Muscle of arm (tissue), 14 donors: ENCODE measurements at places on chromosomes 11 and 22.

DNA sequence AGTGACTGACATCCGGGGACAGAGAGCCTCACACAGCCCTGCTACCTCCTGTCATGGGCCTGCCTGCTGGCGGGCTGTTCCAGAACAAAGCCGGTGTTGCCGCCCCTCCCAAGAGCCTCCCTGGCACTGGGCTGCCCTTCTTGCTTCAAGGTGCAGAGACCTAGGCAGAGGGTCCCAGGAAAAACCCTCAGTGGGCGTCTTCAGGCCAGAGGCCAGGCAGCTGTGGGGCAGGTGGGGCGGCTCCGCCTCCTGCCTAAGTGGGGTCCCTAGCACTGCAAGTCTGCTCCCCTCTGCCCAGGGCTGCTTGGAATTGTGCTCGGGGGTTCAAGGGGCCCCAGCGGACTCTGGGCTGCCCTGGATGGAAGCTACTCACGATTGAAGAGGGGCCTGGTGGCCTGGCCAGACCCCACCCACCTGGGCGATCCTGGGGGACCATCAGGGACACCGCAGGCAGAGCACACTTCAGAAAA lies 20.4 kb upstream of the GNB1L start:
- DNase-seq = no peak

GRCh38 chr11:2940147-2940920 lies 11.1 kb upstream of the PHLDA2 start:
- DNase-seq = no peak

DNA sequence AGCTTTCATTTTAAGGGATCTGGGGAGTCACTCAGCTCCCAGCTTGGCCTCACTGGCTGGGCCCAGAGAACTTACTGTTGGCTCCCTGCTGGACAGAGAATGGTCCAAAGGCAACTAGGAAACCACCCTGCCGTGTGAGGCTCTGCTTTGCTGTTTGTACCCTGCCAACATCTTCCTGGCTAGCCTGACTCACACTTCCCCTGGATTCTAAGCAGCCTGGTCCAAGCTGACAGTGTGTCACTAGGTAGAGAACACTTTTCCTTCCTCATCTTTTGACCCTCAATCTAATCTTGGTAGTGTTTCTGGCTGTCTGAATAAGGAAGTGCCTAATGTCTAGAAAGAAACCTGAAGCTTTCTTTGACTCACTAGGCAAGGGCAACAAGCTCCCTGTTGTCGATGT lies 76.7 kb downstream of the FAR1 start:
- DNase-seq = no peak

GRCh38 chr11:77510095-77510494 lies 36.2 kb upstream of the PAK1 start:
- DNase-seq = no peak

DNA sequence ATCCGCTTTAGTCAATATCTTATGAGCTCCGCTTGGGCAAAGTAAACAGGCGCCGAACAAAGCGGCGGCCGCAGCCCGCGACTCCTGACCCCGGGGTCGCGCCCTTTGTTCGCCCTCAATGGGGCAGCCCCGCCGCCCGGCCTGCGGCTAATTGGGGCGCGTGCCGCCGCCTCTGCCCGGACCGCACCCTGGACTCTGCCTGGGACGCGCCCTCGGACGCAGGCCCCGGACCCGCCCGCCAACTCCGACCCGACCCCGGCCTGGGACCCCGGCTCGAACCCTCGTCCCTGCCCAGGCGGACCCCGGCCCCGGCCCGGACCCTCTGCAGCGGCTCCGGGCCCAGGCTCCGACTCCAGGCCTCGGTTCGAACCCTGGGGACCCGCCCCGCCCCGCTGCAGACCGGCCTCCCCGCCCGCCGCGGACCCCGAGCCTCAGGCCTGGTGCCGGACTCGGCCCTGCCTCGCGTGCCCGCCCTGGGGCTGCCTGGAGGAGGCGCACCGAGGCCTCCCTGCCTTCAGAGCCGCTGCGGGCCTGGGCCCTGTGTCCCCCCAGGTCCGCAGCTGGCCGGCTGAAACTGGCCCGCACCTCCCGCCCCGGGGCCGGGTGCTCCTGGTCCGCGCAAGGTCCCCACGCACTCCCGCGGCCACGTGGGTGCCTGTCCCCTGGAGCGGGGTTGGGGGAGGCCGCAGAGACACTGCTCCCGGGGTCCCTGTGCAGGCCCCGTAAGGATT lies 84.7 kb upstream of the WNT7B start:
- DNase-seq = no peak

DNA sequence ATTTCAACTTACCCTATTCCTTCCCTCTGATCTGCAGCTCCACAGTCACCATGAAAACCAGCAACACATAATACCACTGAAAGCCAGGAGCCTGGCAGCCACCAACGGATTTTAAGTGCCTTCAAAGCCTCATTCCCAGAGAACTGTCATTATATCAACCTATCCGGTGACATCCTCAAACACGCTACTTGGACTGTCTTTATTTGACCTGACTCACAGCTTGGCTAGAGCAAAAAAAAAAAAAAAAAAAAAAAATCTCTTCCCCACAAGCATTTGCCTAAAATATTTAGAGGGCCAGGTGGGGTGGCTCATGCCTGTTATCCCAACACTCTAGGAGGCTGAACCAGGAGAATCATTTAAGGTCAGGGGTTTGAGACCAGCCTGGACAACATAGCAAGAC lies 32.4 kb upstream of the ARHGAP32 start:
- DNase-seq = no peak

DNA sequence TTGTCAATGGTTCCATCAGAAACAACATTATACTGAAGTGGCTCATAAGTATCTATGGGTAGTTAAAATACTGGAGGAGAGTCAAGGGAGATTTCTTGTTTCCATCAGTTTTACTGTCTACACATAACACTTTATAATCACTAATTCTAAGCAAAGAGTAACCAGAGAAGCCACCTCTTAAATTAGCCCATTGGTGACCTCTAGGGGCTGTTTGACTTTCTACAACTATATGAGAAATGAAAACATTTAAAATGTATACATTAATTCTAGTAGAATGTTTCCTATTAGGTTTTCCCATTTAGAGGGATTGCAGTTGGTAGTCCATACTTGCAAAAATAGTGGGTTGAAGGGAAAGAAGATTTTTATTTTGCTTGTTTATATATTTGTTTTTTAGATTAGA lies 504.3 kb downstream of the FAM181B start:
- DNase-seq = peak; percentile 7

GRCh38 chr22:33192156-33192555 lies 134.0 kb upstream of the SYN3 start:
- DNase-seq = no peak

GRCh38 chr11:99325847-99326246 lies 305.1 kb downstream of the CNTN5 start:
- no peak for DNase-seq

- no peak for DNase-seq
Observed at GRCh38 chr11:92632495-92632894, 337.0 kb upstream of the MTNR1B start.

- DNase-seq = no peak
Observed at GRCh38 chr22:16969508-16970327, 38.3 kb downstream of the GAB4 start.

GRCh38 chr11:2825261-2825888 lies 60.2 kb downstream of the CDKN1C start:
- peak; percentile 54 for DNase-seq

- no peak for DNase-seq
Observed at GRCh38 chr11:121892863-121893262, 223.2 kb downstream of the BLID start.

DNA sequence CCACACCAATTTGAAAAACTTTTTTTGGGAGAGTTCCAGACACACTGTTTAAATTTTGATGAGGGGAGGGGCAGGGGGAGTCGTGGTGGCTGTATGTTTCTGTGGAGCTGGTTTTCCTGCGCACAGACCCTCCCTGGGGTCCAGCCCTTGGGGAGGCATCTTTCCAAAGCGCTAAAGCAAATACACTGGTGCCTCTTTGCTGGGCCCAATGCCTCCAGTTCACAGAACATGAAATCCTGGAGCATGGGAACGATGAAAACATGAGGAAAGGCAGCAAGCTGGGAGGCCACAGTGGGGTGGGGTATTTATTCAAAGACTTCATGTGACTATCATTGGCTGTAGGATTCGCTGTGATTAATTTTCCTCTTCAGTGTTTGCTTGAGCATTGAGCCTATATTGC lies 135.3 kb downstream of the CCDC34 start:
- DNase-seq = no peak

DNA sequence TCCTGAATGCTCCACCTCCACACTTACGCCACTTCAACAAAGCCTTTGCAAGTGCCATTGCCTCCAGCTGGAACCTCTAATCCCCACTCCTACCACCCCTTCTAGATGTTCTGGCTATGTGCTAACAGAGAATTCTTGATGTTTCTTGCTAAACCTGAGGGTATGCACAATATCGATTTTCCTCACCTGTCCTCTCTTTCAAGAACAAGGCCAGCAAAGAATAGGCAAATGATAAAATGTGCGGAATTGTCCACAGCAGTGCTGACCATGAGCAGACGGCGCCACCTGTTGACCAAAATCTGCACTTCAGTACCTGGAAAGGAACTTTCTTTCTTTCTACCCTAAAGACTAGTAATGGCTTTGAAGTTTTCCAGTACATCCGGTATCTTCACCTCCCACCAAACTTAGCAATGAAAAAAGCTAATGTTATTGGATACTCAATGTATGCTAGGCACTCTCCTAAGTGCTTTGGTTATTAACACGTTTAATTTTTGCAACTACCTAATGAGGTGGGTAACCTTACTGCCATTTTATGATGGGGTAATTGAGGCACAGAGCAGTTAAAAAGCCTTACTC lies 3.4 kb downstream of the TIMM10 start:
- peak; percentile 71 for DNase-seq

GRCh38 chr11:105857728-105858127 lies 164.3 kb downstream of the MSANTD4 start:
- no peak for DNase-seq

DNA sequence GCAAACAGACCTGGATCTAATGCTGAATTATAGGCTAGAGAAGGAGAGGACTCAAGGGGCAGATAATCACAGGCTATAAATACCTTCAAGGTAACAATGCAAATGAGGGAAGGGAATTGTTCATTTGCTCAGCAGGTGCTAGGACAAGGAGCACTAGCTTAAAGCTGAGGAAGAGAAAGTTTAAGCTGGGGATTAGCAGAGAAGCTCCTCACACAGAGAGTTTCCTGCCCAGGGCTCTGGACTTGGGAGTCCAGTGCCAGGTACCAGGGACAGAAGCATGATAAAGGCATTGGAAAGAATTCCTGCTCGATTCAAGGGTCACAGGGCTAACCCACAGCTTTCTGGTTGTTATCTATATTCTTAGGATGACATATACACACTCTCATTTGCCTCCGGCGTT lies 509.9 kb downstream of the NTM start:
- no peak for DNase-seq

DNA sequence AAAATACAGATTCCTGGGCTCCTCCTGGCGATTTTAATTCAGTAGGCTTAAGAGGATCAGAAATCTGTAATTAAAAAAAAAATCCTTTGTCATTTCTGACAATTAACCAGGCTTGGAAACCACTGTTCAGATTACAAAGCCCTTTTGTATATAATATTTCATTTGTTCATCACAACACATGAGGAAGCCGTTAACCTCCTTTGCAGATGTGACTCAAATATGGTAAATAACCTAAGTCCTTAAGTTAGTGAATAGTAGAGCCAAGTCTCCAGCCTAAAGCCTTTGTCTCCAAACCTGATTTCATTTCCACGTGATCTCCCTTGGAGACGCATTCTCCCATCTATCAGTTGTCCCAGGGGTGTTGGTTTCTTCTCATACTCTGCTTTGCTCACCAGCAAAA lies 67.6 kb downstream of the UBASH3B start:
- DNase-seq = no peak

DNA sequence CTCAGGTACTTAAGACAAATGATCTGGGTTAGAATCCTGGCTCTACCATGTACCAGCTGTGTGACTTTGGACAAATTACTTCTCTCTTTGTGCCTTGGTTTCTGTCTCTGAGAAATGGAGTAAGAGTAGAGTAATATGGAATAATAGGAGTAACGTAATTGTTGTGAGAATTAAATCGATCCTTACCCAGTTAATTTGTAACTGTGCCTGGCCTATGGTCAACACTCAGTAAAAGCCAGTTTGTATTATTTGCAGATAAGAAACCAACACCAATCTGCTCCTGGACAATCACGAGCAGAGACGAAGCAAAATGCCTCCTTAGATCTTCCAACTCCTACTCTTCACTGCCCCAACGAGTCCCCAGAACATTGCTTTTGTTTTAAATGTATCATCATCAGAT lies 266.7 kb downstream of the DCDC1 start:
- DNase-seq = no peak

- no peak for DNase-seq
Observed at GRCh38 chr11:66915046-66915832, 42.9 kb downstream of the PC start.

DNA sequence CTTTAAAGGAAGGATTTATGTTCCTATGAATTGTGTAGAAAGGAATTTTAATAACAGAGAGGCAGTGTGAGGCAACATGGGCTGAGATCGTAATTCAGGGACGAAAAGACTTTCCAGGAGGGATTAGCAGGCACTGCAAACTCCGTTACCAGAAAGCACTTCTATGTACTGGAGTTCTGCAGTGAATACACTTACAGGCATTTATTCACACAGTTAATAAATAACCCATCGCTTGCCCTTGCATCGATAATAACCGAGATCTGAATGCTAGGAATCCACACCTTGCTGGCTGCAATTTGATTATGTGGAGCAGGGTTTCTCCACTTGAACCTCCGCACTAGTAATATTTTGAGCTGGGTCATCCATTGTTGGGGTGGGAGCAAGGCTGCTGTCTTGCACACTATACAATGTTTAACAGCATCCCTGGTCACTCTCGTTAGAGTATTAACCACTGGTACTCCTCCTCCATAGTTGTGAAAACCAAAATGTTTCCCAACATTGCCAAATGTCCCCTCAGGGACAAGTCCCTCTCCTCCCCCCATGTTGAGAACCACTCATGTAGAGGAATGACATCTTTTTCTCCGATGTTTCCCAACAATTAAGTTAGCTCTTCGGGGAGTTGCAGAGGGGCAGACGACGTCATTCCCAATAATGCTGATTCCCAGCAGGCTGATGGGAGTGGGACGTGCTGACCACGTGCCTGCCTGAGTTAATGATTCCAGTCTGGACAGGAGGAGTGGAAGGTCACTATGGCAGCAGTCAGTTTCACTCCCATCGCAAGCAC lies 99.5 kb downstream of the SNX19 start:
- DNase-seq = no peak

- no peak for DNase-seq
Observed at GRCh38 chr22:43279867-43280522, 63.2 kb downstream of the SCUBE1 start.

DNA sequence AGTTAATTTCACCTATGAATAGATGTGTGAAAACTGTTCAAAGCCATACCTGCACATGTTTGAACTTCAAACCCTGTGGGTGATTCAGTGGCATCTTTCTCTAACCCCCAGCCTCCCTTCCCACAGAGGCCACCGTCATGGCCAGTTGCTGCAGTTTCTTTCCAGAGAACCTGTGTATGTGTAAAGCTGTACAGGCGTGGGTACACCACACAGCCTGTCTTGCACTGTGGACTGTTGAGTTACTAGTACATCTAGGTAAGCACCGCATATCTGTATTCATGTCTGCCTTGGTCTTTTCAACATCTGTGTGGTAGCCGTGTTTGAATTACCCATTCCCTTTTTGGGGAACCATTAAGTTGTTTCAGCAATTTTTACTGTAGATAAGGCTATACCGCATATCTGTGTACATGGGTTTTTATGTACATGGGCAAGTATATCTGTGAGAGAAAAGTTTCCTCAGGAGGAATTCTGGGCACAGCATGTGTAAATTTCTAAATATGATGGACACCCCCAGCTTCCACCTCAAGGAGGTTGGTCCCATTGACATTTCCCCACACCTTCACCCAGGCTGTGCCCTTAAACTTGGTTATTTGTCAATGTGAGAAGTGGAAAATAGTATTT lies 13.9 kb downstream of the NEAT1 start:
- no peak for DNase-seq

- no peak for DNase-seq
Observed at GRCh38 chr11:117513666-117514065, 186.0 kb downstream of the CEP164 start.
